ENCODE measurements at places on chromosomes 2 and 18. TPM values are rescaled to one million over a fixed set of nuclear protein-coding genes. Genes with fewer than 3 reads are reported as not detected.

DNA sequence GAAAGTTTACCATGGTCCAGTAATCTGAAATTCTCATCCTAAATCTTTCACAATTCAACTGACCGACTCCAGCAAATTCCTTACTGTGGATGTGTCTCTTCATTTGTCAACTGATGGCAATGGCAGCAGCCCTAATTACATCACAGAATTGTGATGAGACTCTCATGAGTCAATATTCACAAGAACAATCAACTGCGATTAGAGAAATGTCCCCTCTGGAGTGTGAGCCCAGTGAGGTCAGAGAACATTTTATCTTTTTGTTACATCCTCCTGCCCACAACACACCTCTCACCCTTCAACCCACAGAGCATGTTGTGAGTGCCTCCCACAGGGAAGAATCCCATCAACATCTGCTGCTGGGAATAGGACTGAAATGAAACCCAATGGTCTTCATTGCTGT is 73.6 kb downstream of the CD226 start:
- no peak for DNase-seq

The BOLL gene
- total RNA-seq = not detected

The COMMD1 gene
- total RNA-seq = 51.1 TPM

- DNase-seq = no peak
Measured at GRCh38 chr2:196587056-196587455, 52.5 kb upstream of the CCDC150 start.

DNA sequence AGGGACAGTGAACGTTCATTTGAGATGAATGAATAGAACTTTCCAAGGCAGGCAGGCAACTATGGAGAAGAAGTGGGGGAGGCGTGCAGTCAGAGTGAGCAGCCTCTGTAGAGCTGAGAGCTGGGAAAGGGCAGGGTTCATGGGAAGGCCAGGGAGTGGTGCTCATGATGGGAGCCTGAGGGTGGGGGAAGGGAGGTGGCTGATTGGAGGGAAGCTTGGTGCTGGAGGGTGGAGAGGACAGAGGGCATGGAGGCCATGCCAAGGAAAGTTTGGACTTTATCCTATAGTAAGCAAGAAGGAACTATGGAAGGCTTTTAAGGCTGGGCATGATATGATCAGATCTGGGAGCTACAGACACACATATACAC is 47.6 kb upstream of the LGALSL start:
- no peak for DNase-seq

The DHRS9 gene
- 4.8 TPM for total RNA-seq

The NRBP1 gene
- total RNA-seq = 77.7 TPM

DNA sequence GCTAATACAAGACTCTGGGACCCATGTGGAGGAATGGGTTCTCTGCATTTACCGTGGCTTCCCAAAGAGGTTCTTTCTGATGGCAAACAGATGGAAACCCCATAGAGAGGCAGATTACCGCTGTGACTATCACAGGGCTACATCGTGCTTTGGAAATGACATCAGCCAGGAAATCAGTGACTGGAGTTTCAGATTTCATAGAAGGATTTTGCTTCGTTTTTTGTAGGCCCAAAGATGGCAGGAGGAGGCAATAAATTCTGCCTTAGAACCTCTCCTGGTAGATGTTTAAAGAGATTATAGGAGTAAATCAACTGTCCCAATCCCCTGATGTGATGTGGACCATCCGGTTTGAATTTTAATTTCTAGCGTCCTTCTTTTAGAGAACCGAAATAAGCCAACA is 214.1 kb downstream of the AGPS start:
- DNase-seq = no peak

The RUFY4 gene
- 0.68 TPM for total RNA-seq

The CIB4 gene
- total RNA-seq = not detected

GRCh38 chr18:63283305-63284094 is 36.1 kb downstream of the BCL2 start:
- DNase-seq = no peak

DNA sequence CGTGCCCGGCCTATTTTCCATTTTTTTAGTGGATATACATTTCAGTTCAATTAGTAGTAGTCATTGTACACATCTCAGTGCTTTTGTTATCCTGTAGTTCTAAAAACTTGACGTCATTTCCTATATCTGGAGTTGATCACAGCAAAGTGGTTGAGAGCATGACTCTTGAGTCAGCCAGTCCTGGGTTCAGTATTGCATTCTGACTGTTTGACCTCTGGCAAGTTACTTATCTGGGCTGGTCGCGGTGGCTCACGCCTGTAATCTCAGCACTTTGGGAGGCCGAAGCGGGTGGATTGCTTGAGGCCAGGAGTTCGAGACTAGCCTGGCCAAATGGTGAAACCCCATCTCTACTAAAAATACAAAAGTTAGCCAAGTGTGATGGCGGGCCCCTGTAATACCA is 50.4 kb upstream of the PPM1B start:
- DNase-seq = no peak

- no peak for DNase-seq
Measured at GRCh38 chr2:119117408-119117807, 41.1 kb downstream of the C1QL2 start.

DNA sequence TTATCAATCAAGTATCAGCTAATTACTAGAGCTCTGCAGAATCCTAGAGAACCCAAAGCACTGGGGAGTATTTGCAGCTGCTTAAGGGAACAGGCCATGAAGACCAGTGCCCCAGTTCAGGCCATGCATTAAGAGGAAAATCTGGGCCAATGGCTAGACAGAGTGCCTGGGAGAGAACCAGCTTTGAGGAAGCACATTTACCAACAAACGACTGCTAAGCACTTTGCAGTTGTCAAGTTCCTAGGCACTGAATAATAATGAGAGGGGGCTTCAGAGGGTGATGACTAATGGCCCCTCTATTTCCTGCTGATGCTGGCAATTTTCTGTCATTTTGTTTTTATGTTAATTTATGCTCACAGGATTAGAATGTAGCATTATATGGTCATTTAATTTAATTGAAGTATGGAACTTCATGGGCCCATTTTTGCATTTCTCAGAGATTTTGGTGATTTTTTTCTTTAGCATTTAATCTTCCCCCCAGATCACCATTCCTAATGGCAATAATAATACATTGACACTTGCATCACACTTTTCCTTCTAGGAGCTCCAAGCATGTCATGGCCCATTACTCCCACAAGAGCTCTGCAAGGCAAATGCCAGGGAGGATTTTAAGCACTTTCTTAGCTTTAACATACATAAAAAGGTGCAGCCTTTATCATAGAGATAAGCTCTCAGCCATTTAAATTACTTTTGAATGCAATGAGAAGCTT is 147.7 kb upstream of the SPATS2L start:
- DNase-seq = no peak

- no peak for DNase-seq
Measured at GRCh38 chr2:59540864-59541263, 1012.6 kb downstream of the BCL11A start.

The ANKRD53 gene
- 0.49 TPM for total RNA-seq

The LYG2 gene
- not detected for total RNA-seq

GRCh38 chr18:41150316-41150715 is 804.7 kb upstream of the PIK3C3 start:
- DNase-seq = no peak

The SOWAHC gene
- 29.4 TPM for total RNA-seq

DNA sequence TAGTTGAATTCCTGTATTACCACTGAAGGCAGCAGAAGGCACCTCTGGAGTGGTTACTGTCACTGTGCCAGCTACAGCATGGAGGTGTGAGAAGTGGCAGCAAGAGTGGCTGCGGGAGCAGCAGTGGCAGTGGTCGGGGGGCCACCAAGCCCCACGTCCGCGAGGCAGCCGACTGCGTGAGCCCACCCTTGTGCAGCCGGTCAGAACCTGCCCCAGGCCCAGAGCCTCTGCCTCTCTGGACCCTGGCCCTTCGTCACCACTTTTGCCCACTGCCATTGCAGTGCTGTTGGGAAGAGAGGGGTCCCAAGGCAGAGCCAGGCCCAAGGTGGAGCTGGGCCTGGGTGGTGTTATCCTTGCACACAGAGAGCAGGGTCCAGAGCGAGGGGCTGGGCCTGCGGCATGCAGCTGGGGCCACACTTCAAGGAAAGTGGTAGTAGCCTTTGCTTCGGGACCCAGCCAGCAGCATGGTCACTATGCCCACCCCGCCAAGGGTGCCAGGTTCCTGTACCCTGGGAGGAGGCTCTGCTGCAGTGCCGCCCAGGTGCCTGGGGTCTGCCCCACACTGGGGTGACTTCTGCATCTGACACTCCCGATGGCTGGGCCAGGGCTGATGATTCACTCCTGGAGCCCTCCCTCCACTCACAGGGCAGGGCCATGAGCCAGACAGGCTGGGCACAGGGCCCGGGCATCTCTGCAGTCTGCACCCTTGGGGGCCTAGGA is 450.1 kb upstream of the LRATD1 start:
- no peak for DNase-seq

Data from thoracic aorta (tissue), 2 donors.